ENCODE measurements at places on chromosomes 7 and 10.
A peak's percentile ranks its signal among the peaks of the same experiment; 100 is the strongest.

- DNase-seq = no peak
These were observed 589.0 kb downstream of the SUGCT start for GRCh38 chr7:40723829-40724228.

GRCh38 chr7:38330039-38330438 is 56.6 kb upstream of the TARP start:
- no peak for DNase-seq

GRCh38 chr7:139300390-139300789 is 40.7 kb upstream of the FMC1 start:
- DNase-seq = no peak

GRCh38 chr7:122618585-122619189 is 80.2 kb downstream of the RNF133 start:
- no peak for DNase-seq

DNA sequence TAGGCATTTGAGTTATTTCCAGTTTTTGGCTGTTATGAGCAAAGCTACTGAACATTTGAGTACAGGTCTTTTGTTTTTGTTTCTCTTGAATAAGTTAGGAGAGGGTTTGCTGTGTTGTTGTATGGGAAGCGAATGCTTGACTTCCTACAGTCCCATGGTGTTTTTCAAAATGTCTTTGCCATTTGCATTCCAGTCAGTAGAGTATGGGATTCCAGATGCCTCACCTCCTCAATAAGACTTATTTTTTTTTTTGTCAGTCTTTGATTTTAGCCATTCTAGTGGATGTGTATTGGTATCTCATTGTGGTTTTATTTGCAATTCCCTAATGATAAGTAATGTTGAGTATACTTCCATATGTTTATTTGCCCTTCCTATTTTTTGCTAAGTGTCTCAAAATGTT is 19.4 kb downstream of the CDK13 start:
- no peak for DNase-seq

DNA sequence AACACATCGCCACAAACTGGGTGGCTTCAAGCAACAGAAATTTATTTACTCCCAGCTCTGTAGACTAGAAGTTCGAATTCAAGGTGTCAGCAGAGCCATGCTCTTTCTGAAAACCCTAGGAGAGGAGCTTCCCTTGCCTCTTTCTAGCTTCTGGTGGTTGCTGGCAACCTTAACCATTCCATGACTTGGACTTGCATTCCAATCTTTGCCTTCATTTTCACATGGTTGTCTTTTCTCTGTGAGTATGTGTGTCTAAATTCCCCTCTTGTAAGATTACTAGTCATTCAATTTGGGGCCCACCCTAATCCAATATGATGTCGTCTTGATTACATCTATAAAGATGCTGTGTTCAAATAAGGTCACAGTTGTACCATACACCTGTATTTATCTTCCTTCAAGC is 65.9 kb upstream of the PRKG1 start:
- no peak for DNase-seq

DNA sequence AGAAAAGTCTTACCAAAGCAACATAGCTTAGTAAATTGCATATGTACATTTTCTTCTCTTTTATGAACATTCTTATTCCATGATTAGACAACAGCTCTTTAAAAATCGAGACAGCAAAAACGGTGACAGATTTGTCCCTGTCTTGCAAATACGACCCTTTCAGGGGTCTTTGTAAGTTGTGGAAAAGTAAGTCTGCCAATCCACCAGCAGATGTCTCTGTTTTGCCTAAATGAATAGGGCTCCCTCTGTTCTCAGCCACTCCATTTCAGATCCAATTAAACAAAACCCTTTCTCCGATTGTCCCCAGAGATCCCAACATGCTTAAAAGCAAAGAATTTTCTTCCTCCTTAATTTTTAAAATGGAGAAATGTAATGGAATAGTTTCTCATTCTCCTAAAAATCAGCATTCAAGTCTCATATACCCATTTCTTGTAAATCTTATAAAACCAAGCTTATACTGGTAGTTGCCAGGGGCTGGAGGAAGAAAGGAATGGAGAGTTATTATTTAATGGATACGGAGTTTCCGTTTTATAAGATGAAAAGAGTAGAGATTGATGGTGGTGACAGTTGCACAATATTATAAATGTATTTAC is 61.0 kb upstream of the NFE2L3 start:
- peak; percentile 12 for DNase-seq

DNA sequence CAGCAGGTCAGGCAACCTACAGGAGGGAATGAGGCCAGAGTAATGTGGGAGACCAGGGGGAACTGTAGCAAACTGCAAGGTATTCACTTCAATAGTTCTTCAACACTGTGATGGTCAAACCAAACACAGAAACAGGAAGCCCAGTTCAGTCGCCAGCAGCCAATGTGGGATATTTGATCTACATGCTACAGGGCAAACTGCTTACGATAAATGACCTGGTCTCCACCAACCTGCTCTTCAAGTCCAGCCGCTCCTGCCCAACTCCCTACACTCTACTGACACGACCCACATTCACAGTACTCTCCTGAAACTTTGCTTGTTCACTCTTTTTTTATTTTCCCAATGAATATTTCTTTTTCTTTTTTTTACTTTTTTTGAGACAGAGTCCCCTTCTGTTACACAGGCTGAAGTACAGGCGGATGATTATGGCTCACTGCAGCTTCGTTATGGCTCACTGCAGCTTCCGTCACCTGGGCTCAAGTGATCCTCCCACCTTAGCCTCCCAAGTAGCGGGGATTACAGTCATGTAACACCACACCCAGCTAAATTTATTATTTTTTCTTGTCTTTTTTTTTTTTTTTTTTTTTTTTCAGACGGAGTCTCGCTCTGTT is 42.1 kb downstream of the MDH2 start:
- DNase-seq = no peak

DNA sequence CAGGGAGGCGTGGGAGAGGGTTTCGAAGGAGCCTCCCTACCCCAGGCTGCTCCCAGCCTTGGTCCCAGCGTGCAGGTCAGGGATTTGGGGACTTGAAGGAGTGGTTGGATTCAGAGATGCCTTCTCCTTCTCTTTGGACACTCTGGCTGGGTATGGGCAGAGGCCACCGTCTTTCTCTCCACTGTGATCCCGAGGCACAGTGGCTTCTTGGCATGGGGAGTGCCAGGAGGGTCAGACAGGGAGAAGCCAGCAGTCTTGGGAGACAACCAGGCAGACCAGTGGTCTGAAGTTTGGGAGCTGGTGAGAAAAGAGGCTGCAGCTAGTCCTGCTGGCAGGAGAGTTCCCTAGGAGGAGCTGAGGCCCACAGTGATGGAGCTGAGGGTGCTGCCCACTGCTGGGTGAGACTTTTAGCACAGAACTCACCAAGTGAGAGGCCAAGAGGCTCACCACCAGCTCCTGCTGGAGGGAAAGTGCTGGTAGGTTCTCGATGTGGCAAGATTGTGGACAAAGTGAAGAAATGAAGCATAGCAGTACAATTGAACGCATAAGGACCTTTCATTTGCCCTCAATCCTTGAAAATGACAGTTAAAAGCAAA is 35.2 kb upstream of the WDFY4 start:
- no peak for DNase-seq

GRCh38 chr10:89224739-89225443 is 17.8 kb upstream of the CH25H start:
- DNase-seq = no peak

DNA sequence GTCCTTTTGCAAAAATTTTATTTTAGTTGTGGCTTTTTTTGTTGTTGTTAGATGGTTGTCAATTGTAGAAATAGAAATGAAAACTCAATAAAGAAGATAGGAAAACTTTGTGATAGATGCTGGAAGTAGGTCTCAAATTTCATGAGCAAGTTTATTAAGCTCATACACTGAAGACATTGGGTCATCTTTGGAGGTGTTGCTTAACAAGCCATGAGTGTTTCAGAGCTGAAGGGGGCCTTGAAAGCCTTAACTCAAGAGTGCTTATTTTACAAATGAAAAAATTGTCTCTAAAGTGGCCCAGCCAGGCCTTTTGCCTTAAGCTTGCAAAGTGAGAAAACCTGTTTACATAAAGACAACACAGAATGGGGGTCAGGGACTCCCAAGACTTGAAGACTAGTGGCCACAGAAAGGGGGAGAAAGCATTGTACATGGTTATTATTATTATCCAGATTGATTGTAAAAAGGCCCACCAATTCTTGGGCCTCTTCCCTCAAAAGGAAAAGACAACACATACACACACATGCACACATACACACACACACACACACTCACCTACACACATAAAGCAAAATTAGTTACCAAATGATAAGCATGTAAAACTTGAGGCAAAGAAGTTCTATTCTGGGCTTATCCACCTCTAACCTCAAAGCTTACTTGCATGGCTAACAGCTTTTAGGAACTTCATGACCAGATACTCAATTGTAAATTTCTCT is 49.7 kb upstream of the GLCCI1 start:
- DNase-seq = no peak

GRCh38 chr10:109070492-109070891 is 852.8 kb downstream of the XPNPEP1 start:
- DNase-seq = no peak

- DNase-seq = no peak
These were observed 40.9 kb downstream of the ACSM6 start for GRCh38 chr10:95234951-95235350.

GRCh38 chr10:121478556-121478955 is 119.7 kb downstream of the FGFR2 start:
- DNase-seq = no peak

DNA sequence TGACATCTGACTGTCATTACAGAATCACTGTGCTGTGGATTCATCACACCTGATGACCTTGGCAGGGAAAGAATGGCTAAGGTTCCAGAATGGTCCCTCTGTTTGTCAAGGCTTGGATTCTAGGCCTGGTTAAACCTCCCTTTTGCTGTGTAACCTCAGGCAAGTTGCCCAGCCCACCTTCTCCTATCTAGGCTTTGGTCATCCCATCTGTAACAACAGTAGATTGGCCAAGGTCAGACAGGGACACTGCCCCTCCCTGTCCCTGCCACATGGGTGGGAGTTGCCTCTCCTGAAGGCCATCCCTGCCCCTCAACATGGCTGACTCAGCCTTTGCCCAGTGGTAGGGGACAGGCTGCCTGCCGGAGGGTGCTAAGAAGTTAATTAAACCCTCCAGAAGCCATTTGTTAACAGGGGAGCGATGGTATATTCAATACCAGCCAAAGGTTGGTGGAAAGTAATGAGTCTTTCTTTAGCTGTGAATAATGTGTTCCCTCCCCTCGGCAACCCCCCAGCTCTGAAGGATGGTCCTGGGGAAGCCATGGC is 149.8 kb upstream of the PCBD1 start:
- DNase-seq = no peak

DNA sequence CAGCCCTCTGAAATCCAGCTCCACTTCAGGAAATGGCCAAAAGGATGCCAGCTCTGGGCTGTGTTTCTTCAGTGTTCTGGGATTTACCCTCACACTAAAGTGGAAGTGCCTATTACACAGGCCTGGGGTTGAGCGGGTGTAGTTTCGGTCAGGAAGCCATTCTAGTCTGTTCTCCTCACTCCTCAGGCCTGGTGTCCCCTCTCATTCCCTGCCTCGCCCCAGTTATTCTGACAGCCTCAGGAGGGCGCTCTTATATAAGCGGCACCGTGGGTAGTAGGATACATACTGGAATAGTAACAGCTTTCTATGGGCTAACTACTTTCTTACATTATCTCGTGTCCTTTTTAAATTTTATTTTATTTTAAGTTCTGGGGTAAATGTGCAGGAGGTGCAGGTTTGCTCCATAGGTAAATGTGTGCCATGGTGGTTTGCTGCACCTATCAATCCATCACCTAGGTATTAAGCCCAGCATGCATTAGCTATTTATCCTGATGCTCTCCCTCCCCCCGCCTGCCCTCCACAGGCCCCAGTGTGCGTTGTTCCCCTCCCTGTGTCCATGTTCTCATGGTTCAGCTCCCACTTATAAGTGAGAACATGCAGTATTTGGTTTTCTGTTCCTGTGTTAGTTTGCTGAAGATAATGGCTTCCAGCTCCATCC is 12.2 kb upstream of the LGI1 start:
- DNase-seq = no peak

GRCh38 chr10:116768786-116769185 is 26.4 kb upstream of the HSPA12A start:
- DNase-seq = no peak

- DNase-seq = no peak
These were observed 79.6 kb downstream of the RAPGEF5 start for GRCh38 chr7:22277375-22277774.

DNA sequence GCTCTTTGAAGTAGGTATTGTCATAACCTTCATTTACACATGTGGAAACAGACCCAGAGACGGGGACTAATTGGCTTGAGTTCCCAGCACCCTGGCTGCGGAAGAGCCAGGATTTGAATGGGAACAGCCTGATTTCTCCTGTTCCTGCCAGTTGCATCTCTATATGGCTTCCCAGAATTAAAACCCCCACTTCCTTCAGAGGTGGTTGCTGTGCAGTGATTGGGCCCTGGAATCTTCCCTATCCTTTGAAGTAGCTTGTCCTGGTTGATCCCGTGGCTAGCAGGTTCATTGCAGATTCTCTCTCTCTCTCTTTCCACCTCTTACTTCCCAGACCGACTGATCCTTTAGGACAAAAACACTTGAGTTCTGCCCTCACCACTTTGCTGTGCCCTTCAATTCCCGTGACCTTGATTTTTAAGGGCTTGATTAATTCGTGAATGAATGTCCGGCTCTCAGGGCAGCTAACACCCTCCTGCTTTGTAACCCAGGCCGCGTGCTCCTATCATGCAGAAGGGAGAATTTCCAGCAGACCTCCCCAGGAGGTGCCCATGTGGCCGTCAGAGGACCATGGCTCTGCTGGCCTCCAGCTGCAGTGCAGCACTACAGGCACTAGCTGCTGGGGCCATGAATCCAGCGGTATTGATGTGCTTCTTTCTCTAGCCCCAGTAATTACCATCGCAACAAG is 120.6 kb upstream of the AGK start:
- no peak for DNase-seq

GRCh38 chr7:113710310-113711096 is 208.3 kb downstream of the PPP1R3A start:
- peak; percentile 50 for DNase-seq

DNA sequence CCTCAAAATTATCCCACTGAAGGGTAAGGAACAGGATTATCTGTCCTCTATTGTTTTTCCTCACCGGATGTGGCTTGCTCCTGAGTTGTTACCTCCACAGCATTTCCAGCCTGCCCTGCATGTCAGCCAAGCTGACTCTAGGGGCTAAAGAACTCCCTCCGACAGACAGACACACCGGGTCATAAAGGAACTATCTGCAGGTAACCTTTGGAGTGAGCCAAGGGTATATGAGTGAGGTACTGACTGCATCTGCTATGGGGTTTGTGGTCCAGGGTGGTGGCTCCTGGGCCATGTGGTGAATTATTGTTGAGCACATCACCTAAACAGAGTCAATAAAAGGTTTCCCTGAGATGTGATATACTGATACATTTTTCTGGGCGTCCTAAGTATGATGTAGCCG is 6.9 kb upstream of the KAZALD1 start:
- no peak for DNase-seq

- DNase-seq = no peak
These were observed 168.9 kb downstream of the NRF1 start for GRCh38 chr7:129780257-129780973.

- DNase-seq = no peak
These were observed 81.6 kb downstream of the UNCX start for GRCh38 chr7:1314021-1314907.

DNA sequence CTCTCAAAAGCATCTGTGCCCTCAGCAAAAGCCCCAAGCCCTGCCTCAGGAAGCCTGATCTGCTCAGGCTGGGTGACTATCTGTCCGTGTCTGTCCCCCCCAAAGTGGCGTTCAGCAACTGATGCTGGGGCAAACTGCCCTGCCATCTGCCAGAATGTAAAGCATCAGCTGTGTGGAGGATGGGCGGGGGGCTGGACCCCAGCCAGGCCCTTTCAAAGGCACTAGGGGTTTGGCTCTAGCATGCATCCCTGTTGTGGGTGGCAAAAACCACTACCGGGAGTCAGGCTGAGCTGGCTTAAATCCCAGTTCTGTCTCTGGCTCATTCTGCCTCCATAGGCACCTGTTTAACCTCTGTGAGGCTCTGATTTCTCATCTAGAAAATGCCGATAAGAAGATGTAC is 35.5 kb downstream of the GPRIN2 start:
- no peak for DNase-seq
